ENCODE measurements at places on chromosomes 3 and 15. TPM values are rescaled to one million over a fixed set of nuclear protein-coding genes. Genes with fewer than 3 reads are reported as not detected.

The OXTR gene
- total RNA-seq: 1.2 TPM

The TMEM212 gene
- not detected for total RNA-seq

The CASR gene
- total RNA-seq: 72.8 TPM

The SNTN gene
- total RNA-seq: not detected

GRCh38 chr15:94086341-94086740 lies 145.0 kb upstream of the MCTP2 start:
- no peak overlapping the region for H3K27ac ChIP-seq
- no peak overlapping the region for H3K4me3 ChIP-seq
- H3K27me3 ChIP-seq: no peaks in the 10 kb centered on the region
- H3K36me3 ChIP-seq: no peaks in the 10 kb centered on the region
- H3K4me1 ChIP-seq: no peaks in the 10 kb centered on the region
- DNase-seq: no peak

- no peak for DNase-seq
- no peaks in the 10 kb centered on the region for H3K36me3 ChIP-seq
- no peaks in the 10 kb centered on the region for H3K27me3 ChIP-seq
- no peak overlapping the region for H3K4me3 ChIP-seq
These were observed 102.0 kb downstream of the TPRG1 start for GRCh38 chr3:189273736-189274135.

- no peak overlapping the region for H3K27ac ChIP-seq
- peaks cover 19% of the 10 kb centered on the region for H3K4me1 ChIP-seq
- no peak overlapping the region for H3K4me3 ChIP-seq
- H3K27me3 ChIP-seq: no peaks in the 10 kb centered on the region
- DNase-seq: no peak
- no peaks in the 10 kb centered on the region for H3K36me3 ChIP-seq
These were observed 232.9 kb downstream of the ADAMTS17 start for GRCh38 chr15:100108846-100109245.

DNA sequence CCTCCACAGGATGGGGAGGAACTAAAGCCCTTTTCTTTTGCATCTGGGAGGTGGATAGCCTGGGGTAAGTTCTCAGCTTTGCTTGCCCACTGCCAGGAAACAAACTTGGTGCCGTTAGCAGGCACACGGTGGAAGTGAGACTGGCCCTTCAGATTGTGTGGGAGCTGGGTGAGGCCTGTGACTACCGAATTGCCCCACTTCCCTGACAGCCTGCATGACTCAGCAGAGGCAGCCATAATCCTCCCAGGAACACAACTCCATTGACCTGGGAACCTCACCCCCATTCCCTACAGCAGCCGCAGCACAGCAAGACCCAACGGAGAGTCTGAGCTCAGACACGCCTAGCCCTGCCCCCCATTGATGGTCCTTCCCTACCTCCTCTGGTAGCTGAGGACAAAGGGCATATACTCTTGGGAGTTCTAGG lies 282.6 kb downstream of the KLF13 start:
- H3K36me3 ChIP-seq: no peaks in the 10 kb centered on the region
- no peak overlapping the region for H3K27ac ChIP-seq
- H3K4me3 ChIP-seq: no peak overlapping the region
- no peaks in the 10 kb centered on the region for H3K27me3 ChIP-seq
- H3K4me1 ChIP-seq: no peaks in the 10 kb centered on the region

- no peaks in the 10 kb centered on the region for H3K36me3 ChIP-seq
- DNase-seq: no peak
- no peaks in the 10 kb centered on the region for H3K27me3 ChIP-seq
- H3K4me1 ChIP-seq: no peaks in the 10 kb centered on the region
These were observed 506.9 kb upstream of the NAALADL2 start for GRCh38 chr3:174352227-174352626.
